HepG2 (cell line): ENCODE measurements at places on chromosomes 6 and 20.

GRCh38 chr6:42279966-42280629 lies 62.4 kb upstream of the MRPS10 start:
- DNase-seq = no peak

- DNase-seq = no peak
Measured at GRCh38 chr6:5582762-5583161, 321.4 kb downstream of the FARS2 start.

GRCh38 chr20:50344232-50345071 lies 153.8 kb downstream of the CEBPB start:
- DNase-seq = peak; percentile 62

DNA sequence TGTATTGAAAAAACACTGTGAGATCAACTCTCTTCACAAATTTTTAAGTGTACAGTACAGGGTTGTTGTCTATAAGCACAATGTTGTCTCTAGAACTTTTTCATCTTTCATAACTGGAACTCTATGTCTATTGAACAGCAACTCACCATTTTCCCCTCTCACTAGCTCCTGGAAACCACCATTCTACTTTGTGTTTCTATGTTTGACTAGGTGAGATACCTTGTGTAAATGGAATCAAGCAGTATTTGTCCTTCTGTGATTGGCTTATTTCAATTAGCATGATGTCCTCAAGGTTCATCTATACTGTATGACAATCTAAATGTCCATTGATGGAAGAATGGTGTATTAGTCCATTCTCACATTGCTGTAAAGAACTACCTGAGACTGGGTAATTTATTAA lies 210.1 kb upstream of the FUT9 start:
- peak; percentile 69 for DNase-seq

- DNase-seq = no peak
Measured at GRCh38 chr6:158707120-158707820, 57.4 kb downstream of the SYTL3 start.

DNA sequence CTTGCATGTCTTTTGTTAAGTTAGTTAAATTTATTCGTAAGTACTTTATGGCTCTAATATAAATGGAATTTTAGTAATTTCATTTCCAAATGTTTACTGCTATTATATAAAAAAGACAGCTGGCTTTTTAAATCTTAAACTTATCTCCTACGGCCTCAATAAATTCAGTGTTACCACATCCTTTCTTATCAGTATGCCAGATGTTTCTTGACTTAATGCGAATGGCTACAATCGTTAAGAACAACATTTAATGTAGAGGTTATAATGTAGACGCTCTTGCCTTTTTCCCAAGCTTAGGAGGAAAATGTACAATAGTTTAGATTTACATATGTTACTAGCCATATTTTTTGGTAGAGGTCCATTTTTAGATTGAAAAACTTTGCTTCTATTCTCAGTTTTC lies 659.4 kb downstream of the TENT5A start:
- DNase-seq = no peak

- no peak for DNase-seq
Measured at GRCh38 chr20:57103146-57103800, 163.2 kb downstream of the BMP7 start.

DNA sequence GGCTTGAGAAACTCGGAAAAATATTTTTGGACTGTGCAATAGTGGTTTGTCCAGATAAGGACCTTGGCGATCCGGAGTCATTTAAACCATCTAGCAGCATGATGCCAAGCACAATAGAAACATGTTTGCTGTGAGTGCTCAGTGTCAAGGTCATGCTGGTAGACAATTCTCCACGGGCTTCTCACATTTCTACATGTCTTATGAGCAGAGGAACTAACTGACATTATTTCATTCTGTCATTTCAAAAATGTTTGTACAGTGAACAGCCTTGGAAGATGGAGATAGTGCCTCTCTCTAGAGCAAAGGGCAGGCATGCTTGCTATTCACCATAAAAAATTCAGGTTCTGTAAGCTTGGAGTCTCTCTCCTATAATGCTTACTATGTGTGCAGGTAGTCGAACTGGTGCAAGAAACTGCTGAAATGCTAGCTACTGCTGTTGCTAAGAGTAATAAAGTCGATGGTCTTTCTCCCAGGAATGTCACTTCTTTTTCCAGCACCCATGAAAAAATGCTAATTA lies 25.4 kb upstream of the CCN2 start:
- peak; percentile 98 for DNase-seq

DNA sequence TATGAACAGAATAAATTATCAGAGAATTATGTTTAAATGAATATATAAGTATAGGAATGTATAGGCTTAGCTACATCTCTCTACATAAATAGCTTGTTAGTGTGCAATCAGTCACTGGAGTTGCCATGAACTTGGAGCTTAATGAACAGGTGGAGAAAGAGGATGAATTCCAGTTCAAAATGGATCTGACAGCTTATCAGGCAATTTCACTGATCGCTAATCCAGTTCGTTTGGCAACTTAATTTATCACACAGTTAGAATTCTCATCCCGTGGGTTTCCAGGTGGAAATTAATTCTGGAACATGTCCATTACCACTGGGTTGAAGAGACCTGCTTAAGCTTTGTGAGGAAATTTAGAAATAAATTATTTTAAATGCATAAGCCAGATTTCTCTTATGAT lies 118.1 kb downstream of the MACROD2 start:
- no peak for DNase-seq

- no peak for DNase-seq
Measured at GRCh38 chr6:110543106-110543505, 66.7 kb upstream of the SLC22A16 start.

DNA sequence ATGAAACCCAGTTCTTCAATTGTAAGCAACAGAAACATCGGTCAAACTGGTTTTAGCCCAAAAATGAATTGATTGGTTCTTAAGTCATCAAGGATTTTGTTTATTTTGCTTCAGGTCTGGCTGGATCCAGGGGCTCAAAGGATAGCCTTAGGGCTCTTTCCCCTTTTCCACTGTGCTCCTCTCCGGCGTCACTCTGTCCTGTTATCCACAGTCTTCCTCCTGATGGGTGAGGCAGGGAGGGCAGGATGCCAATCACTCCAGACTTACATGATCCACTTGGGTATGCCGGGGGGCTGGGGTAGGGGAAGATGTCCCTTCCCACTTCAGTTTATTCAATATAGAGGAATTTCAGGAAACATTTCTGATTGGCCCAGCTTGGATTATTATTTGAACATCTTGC lies 40.0 kb downstream of the PLAGL2 start:
- DNase-seq = no peak

DNA sequence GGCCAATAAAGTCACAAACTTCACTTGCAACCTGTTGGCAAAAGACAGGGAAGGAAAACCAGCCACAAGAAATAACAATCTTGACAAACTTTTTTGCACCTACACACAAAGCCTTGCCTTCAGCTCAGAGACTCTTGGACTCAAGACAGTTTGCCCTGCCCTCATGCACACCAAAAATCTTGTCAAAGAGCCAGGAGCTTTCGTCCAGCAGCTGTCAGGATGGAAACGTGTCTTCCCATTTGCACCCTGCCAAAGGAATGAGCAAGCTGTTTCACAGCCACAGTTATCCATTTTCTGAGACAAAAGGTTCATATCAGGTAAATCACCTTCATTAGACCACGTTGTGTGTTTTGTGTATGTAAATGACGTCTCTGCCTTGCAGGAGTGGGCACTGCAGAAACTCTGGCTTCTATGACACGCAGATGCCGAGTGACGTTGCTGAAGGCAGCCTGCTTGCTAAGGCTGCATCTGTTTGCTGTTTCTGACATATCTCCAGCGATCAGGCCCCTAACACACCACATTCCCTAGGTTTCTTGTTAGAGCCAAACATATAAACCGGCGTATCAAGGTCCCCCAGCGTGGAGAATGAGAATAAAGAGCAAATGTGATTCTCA lies 193.4 kb downstream of the SYNDIG1 start:
- DNase-seq = no peak

DNA sequence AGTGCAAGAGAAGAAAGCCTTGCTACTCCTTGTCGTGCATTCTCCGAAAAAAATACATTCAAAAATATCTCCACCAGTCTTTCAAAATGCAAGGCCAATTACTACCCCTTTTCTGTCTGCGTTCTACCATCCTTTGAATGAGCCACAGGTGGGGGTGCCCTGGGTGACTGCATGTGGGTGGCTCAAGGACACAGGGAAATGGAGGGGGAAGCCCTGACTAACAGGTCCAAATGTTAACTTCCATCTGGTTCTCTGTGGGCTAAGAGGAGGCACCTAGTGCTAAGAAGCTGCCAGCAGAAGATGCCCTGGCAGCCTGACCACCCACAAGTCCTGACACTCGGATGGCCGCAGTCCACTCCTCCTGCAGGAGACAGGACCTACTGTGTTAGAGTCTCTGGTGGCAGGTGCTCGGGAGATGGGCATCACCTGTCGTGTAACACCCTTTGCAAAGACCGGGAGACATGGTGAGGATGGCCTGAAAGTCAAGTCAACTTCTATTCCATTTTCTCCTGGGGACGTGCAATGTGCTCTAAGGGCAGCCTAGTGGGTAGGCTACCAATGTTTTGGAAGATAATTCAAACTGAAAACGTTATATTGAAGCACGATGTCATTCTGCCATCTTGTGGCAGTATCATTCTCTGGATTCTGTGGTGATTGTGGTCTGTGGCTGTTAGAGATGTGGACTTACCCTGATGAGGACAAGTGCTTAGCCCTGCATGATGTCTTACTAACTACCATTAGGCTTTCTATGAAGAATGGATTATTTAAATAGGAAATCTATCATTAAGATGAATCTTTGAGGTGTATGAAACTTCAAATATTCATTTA lies 27.4 kb upstream of the IGF2R start:
- peak; percentile 46 for DNase-seq

DNA sequence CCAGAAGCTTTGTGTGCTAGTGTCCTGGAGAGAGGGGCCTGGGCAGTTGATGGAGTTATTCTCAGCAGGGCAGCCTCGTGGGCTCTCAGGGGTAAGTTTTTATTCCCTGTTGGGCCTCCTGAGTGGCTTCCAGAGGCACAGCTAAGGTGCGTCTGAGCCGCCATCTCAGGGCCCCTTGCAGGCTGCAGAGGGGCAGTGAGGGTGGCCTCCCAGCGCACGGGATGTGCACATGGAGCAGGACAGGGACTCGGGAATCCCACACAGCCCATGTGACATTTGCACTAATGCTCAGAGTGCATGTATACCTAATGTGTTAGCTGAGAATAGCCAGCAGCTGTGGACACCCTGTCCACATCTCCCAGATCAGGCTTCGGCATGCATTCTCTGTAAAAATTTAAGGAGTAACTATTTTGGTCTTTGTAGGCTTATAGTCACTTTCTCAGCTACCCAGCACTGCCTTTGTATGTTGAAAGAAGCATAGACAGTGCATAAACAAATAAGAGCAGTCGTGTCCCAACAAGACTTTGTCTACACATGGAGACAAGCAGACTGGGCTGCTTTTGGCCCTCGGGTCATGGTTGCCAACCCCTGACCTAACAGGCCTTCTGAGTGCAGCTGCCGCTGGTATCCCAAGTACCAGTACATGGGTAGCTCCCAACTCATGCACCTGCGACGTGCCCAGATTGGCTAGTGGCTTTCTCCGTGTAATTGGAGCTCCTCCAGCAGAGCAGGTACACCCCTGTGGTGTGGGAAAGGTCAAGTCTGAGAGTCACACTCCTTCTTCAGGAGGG lies 18.6 kb upstream of the CST9L start:
- peak; percentile 76 for DNase-seq

- peak; percentile 80 for DNase-seq
Measured at GRCh38 chr6:40958738-40959137, 80.3 kb downstream of the UNC5CL start.

GRCh38 chr6:53239526-53239925 lies 90.9 kb upstream of the GCM1 start:
- no peak for DNase-seq

- DNase-seq = no peak
Measured at GRCh38 chr6:149921361-149921760, 1.6 kb downstream of the RAET1G start.

GRCh38 chr20:45510242-45510862 lies 5.1 kb downstream of the SPINT3 start:
- no peak for DNase-seq

DNA sequence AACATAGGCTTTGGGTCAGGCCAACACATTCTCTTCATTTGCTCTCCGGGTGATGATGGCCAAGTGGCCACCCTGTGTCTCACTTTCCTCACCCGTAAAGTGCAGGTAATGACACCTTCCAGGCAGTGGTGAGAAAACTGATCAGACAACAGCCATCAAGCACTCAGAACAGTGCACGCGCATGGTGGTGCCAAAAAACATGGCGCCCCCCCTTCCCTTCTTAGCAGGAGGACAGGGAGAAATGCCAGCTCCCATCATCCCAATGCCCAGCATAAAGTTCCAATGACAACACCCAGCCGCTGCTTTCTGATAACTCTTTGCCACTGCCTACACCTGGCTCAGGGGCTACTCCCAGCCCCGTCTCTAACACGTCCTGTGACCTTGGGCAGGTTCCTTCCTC lies 8.4 kb downstream of the BPIFB1 start:
- DNase-seq = no peak

- DNase-seq = no peak
Measured at GRCh38 chr6:161143663-161144430, 130.0 kb downstream of the AGPAT4 start.

GRCh38 chr20:11344939-11345338 lies 572.8 kb upstream of the BTBD3 start:
- no peak for DNase-seq
